ENCODE measurements at places on chromosomes 16 and 17.

GRCh38 chr16:716200-716568, 1.3 kb downstream of the METRN start:
- DNase-seq, result no peak

DNA sequence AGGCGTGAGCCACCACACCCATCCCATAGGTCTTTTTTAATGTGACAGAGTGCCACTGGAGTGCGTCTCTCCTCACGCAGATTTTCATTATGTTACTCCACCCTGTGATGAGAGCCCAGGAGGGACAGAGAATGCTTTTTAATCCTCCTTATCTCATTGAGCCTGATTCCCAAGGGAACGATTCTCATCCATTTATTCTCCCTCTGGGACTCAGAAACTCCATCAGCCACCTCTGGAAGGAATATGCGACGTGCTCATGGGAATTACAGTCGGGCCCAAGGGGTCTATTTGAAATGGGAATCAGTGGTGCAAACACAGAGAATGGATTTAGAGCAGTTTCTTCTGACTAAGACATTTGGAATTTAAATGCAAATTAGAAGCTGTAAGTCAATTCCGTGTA, 155.9 kb upstream of the HSBP1 start:
- no peak for DNase-seq

DNA sequence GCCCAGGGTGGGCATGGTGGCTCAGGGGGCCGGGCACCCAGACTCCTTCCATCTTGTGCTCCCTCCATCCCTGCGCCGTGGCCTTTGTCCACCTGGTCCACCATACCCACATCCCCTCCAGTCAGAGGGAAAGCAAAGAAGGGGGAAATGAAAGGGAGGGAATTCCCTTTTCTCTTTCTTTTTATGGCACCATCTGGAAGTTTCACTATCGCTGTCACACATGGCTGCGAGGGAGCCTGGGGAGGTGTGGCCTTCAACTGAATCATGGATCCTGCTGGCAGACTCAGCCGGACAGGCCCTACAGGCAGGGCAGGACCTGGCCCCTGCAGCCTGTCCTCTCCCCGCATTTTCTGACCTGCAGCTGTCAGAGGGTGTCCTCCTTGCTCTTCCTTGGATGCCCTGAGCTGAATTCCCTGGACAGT, 6.2 kb downstream of the SLC12A3 start:
- no peak for DNase-seq

- DNase-seq, result no peak
These were observed 80.0 kb downstream of the ATF7IP2 start for GRCh38 chr16:10465821-10466220.

DNA sequence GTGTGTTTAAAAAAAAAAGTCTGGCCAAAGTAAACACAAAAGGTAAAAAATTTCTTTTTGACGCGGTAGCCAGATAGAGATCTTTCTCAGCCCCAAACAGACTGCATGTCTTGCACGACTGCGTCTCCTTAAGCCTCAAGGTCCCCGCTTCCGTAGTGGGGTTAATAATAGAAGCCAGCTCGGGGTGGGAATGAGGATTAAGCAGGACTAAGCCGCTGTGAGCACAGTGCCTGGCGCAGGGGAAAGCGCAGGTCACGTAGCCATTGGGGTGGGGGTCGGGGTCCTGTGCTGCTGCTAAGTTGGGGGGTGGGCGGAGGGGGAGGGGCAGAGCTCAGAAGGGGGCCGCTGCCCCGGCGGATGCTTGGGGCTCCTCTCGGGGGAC, 521 bp downstream of the GGA2 start:
- DNase-seq, result peak; percentile 35

DNA sequence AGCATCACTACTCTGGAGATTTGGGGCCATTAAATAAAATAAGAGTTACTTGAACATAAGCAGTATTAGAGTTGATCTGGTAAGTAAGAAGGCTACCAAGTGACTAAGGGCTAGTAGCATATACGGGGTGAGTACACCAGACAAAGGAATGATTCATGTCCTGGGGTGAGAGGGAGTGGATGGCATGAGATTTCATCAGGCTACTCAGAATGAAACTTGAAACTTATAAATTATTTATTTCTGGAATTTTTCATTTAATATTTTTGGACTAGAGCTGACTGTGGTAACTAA, 2.3 kb downstream of the SLFN5 start:
- DNase-seq, result no peak

GRCh38 chr17:73686961-73687360, 42.7 kb upstream of the SDK2 start:
- no peak for DNase-seq

- no peak for DNase-seq
These were observed 21.4 kb downstream of the RPS6KB1 start for GRCh38 chr17:59914274-59914854.

DNA sequence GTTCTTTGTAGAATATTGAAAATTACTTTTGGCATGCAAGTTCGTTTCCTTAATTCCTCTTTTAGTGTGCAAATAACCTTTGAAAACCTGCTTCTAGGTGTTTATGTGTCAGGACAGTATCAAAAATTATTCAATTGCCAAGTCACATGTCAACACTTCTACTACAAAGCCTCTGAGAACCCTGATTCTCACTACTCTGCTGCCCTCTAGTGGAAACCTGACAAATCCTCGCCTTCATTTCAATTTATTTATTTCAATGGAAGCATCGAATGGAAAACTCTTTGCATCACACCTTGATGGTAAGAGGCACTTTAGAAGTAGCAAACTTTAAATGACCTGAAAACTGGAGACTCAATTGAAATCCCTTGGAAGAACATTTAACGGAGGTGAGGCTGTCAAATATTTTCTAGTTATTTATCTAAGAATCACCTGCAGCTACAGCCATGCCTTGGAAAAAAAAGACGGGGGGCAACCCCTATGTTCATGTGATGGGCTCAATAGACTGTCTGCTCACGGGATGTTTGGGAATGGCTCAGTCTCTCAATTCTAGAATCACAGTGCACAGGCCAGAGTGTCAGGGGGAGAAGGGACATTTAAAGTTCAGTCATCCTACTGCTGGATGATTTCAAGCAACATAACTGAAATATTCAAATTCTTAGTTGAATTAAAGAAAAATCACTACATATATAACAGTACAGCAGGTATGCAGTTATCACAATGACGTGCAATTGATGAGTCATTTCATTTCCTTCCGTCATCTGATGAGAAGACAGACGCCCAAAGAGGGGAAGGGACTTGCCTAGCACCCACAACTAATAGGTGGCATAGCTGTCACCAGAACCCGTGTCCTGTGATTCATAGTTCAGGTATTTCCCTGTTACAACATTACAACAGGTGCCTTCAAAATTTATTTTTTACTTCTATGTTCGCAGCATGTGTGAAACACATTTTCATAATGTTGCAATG, 563.9 kb downstream of the TOX3 start:
- DNase-seq, result no peak

GRCh38 chr16:85767531-85767930, 16.6 kb upstream of the C16orf74 start:
- no peak for DNase-seq

- no peak for DNase-seq
These were observed 5.6 kb downstream of the SLC16A3 start for GRCh38 chr17:82234211-82235055.

DNA sequence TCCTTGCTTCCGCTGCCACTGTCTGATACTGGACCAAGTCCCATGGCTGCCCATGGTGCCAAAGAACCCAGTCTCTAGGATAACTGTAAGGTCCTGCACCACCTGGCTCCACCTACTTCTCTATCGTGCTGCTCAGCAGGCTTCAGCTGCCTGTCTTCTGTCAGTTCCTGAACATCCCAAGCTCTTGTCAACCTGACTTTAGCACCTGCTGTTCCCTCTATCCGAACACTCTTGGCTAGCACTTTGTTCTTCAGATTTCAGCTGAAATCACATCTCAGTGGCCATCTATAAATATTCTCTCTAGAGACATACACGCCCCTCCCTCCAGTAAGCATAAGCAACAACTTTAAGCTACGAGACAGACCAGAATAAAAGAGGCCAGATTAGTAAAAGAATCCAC, 15.0 kb upstream of the TMEM101 start:
- no peak for DNase-seq

- DNase-seq, result no peak
These were observed 234.9 kb downstream of the IRF8 start for GRCh38 chr16:86133847-86134375.

GRCh38 chr17:44382917-44383316, 6.5 kb downstream of the ITGA2B start:
- no peak for DNase-seq

DNA sequence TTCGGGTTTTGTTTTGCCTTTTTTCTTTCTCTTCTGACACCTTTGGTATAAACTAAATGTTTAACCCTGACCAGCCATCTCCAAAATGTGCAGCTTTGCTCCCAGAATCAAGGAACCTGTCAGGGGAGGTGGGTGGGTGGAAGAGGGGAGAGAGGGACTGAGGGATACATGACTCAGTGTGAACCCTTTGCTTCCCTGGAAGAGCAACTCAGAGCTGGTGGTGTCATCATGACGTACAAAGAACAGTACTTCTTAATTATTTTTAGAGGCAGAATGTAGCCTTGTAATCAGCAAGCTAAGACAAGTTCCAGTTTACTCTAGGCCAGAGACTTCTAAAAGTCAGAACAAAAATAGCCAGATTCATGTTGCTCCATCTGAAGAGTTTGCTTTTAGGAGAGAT, 119.6 kb upstream of the HAS3 start:
- DNase-seq, result no peak
